ENCODE measurements at places on chromosomes 1 and 21.

DNA sequence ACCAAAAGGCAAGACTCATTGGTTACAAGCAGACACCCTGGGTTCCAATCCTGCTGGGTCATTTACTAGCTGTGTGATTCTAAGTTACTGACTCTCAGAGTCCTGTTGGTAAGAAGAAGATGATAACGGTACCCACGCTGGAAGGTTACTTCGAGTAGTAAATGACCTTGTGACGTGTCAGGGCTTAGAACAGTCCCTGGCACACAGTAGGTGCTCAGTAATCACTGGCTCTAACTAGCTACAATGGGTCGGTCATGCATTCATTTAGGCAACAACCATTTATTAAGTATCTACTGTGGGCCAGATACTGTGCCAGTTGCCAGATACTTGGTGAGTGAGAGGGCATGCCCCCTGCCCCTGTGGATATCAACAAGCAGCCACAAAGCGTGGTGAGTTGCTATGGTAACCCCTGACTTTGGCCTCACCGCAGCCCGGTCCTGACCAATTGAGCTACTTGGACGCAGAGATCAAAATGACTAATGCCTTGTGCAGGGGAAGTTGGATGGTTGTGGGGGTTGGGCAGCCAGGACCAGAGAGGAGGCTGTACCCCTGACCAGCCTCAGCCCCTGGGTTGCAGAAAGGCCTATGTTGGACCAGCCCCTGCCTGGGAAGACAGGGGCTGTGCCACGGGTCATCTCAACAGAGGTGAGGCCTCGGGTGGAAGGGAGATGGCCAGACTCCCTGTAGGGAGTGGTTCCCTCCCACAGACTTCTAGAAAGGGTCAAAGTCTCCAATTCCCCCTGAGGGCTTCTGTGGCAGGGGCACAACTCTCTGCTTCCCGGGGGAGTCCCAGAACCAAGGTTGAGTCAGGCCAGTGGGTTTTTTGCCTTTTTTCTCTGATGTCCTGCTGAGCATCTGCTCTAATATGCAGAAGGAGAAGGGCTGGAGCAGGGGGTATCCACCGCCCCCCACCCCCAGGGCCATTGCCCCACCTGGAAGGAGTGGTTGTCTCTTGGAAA is 16.0 kb downstream of the DHRS3 start:
- peak; percentile 73 for DNase-seq

DNA sequence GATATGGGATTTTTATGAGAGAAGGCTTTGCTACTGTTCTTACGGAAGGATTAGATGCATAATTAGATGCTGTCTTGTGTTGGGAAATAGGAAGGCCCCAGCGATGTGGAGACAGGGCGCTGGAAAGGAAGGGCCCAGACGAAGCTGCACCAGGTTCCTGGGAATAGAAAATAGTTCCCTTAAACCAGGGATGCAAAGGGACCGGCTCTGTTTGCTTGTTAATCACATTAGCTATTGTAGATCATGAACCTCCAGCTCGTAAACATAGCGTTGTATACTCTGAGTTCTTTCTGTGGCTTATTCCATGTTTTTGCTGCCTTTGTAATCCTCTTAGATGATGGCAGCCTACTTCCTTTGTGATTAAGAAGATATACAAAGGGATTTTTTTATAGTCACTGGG is 79.8 kb upstream of the COX20 start:
- DNase-seq: no peak

DNA sequence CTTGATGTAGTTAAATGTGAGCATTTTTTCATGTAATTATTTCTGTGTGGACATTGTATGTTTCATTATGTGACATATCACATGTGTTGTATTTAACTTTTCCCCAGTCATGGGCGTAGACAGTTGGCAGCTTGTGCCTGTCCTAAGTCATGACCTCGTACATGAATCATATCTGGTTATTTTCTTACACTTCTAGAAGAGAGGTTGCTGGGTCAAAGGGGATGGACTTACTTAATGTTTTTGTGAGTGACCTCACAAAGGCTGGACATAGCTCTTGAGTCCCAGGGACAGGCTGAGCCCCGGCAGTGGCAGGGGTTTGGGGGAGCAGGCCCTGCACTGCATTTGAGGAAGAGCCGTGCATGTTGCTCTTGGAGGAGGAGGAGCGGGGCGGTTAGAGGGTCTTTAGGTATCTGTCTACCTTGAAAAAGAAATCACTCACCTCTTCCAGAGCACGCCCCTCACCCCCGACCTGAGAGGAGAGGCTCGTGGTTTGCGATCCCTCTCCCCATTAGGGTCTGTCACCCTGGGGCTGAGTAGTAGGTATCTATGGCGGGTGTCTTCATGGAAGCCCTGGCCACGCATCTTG is 16.4 kb downstream of the IFNGR2 start:
- DNase-seq: peak; percentile 64

- DNase-seq: no peak
Measured at GRCh38 chr1:159302095-159302494, at the start of gene FCER1A. Gene FCER1A (plus strand): TSS chr1:159302336. CDS start chr1:159302365, 29 bp downstream.

DNA sequence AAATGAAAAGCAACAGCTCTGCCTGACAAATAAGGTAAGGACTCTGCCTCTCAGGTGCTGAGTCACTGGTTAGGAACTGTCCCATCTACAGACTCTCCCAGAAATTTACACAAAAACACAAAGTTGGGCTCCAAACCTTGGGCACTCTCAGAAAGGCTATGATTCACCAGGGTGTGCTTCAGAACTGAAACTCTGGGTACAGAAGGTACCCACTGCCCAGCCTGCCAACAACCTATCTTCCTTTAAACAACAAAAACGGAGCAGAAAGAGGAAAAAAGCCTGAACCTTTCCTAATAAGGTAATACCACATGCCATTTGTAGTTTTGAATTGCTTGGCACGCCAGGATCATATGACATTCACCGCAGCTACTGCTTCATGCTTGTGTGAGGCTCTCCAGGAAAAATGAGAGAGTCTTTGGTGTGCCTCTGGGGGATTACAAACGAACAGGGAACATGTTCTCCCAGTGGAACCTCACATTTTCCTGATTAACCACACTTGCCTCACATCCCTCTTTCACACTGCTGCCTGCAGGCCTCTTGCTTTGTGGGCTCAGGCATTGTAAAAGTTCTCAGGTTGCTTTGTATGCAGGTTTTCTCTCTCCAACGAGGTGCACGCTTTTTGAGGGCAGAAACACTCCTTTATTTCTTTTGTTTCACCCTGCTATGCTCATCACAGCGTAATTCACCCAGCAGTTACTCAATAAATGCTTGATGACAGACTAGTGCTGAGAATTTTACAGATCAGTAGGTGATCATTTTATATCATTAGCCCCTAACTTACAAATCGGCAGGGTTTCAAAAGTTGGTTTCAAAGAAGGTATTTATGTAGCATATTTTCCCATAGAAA is 65.1 kb downstream of the GADD45A start:
- DNase-seq: no peak

GRCh38 chr1:231319080-231319479 is 18.6 kb downstream of the EXOC8 start:
- DNase-seq: no peak

GRCh38 chr1:34924759-34925555 is 4.5 kb downstream of the DLGAP3 start:
- peak; percentile 69 for DNase-seq

DNA sequence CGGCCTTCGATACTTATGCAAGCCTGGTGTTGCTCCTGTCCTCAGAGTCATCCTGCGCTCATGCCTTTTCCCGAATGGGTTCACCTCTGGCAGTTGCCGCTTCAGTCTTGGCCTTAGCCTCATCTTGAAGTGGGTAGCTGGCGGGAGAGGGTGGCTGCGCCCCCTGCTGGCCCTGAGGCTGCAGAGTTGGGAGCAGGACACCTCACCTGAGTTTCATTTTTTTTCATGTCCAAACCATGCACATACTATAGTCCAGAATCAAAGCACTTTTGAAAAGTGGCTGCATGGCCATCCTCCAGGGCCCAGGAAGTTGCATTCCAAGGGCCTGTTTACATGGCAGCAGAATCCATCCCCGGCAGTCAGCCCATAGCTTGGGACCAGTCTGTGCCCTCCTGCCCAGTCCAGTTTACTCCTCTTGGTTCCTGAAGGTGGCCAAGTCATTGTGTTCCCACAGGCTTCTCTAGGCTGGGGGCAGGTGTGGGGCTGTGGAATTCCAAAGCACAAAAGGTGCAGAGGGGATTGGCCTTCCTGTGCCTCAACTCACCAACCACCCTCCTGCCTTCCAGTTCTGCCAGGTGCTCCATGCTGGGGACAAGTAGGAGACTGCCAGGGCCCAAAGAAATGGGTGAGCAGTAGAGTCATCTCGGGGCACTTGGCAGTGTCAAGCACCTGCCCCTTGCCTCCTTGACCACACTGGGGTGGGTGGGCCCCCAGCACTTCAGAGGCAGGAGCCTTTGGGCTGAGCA is 44.0 kb downstream of the YARS1 start:
- DNase-seq: peak; percentile 81

DNA sequence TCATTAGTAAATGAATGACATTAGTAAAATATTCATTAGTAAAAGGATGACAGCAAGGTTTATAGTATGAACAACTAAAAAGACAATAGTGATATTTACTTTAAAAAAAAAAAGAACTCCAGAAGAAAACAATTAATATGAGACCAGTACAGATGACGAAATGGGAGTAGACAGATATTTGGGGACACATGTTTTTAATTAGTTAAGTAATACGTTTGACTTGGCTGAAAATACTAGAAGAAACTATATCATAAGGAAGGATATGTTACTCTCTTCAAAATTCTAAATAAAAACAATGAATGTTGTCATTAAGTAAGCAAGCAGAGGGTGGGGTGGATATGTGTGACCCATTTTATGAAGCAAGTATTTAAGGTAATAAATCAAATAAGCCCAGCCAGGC is 61.9 kb downstream of the GPATCH2 start:
- DNase-seq: no peak

GRCh38 chr1:214192825-214193643 is 87.9 kb upstream of the SMYD2 start:
- DNase-seq: no peak

GRCh38 chr21:38208118-38208517 is 48.7 kb upstream of the KCNJ15 start:
- DNase-seq: peak; percentile 35

GRCh38 chr1:247387096-247387495 is 28.9 kb upstream of the NLRP3 start:
- no peak for DNase-seq

DNA sequence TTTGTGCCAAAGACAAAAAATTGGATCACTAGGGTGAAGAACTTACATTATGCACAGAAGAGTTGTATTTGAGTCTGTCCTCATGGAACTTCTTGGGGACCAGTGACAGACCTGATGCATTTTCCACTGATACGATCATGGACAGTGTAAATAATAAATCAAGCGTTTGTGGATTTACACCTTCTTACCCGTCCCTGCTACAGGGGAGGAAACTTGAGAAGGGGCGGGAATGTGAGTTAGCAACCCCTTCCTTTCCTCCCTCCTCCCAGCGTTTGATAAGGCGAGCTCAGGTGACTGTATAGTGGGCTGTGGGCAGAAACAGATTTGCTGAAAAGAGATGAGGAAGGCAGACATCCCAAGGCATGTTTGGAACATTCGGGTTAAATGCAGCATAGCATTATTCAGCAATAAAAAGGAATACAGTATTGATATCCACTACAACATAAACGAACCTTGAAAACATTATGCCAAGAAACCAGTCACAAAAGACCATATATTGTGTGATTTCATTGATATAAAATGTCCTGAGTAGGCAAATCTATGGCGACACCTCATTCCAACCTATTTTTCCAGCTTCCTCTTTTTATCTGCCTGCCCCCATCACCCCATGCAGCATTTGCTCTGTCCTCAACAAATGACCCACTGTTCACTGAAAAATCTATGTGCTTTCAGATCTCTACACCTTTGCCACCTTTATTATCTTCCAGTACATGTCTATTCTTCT is 128.7 kb downstream of the ZZZ3 start:
- DNase-seq: no peak

- no peak for DNase-seq
Measured at GRCh38 chr1:97094247-97094972, 372.8 kb downstream of the PTBP2 start.

DNA sequence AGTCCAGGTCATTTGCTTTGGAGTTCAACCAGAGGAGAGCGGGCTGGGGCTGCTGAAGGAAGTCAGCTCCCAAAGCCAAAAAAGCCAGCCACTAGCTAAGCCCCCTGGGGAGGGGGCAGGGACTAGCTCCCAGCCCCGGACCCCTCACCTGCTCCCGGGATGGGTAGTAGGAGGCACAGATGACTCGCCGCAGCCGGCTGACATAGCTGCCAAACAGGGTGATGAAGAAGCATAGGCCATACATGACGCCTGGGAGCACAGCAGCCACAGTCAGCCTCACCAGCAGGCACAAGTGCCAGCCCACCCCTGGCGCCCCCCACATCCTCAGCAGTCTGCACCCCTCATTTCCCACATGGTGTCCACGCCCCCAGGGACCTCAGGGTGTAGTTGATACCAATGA is 7.4 kb downstream of the DCST2 start:
- DNase-seq: peak; percentile 22

Data from right cardiac atrium (tissue), 5 donors.